ENCODE measurements at places on chromosomes 16 and 17. TPM values are rescaled to one million over a fixed set of nuclear protein-coding genes. Genes with fewer than 3 reads are reported as not detected.

Gene ZNF750
- total RNA-seq: not detected

DNA sequence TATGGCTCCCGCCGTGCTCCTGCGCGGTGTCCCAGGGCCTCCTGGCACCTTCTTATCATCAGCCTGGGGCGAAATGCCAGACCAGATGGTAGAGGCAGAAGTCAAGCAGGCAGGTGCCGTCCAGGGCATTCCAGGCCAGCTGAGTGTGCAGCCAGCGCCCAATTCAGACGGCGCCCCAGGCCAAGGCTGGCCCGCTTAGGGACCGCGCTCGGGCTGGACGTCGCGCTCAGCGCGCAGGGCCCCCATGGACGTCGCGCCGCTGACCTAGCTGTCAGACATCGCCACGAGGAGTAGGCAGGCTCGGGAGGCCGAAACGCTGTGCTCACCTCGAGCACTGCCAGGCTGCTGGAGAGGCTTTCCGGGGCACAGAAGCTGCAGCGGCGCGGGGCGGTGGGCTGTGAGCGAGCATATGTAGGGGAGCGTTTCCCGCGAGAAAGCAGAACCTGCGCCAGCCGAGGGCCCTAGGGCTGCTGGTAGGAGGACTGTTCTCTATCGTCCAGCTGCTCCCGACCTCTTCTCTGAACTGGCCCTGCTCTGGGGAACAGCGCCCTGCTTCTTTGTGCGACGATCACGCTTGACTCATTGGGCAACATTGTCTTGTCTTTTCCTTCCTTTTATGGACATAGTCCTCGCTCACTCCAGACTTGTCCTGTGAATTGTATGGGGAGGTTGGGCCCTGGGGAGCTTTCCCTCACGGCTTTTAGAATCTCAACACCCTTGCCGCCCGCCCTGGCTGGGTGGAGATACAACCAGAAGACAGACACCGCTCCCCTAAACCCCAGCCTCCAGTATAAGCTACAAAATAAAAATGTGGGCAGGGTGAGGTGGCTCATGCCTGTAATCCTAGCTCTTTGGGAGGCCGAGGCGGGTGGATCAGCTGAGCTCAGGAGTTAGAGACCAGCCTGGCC is 8.4 kb upstream of the CA4 start:
- no peak for DNase-seq

DNA sequence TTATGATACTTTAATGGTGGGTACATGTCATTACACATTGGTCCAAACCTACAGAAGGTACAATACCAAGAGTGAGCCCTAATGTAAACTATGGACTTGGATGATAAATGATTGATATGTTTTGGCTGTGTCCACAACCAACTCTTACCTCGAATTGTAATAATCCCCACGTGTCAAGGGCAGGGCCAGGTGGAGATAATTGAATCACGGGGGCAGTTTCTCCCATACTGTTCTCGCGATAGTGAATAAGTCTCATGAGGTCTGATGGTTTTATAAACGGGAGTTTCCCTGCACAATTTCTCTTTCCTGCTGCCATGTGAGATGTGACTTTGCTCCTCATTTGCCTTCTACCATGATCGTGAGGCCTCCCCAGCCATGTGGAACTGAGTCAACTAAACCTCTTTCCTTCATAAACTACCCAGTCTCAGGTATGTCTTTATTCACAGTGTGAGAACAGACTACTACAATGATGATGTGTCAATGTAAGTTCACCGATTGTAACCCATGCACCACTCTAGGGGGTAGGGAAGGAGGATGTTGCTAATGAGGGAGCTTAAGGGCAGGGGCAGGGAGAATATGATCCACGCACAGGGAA is 7.0 kb upstream of the METTL22 start:
- DNase-seq: no peak

GRCh38 chr17:75262112-75262606 is 480 bp downstream of the MRPS7 start:
- no peak for DNase-seq

- DNase-seq: no peak
Measured at GRCh38 chr16:17313793-17314547, 156.8 kb downstream of the XYLT1 start.

GRCh38 chr16:48531011-48531962 is 78.7 kb downstream of the N4BP1 start:
- DNase-seq: no peak

- no peak for DNase-seq
Measured at GRCh38 chr16:82282662-82283061, 112.6 kb upstream of the MPHOSPH6 start.

DNA sequence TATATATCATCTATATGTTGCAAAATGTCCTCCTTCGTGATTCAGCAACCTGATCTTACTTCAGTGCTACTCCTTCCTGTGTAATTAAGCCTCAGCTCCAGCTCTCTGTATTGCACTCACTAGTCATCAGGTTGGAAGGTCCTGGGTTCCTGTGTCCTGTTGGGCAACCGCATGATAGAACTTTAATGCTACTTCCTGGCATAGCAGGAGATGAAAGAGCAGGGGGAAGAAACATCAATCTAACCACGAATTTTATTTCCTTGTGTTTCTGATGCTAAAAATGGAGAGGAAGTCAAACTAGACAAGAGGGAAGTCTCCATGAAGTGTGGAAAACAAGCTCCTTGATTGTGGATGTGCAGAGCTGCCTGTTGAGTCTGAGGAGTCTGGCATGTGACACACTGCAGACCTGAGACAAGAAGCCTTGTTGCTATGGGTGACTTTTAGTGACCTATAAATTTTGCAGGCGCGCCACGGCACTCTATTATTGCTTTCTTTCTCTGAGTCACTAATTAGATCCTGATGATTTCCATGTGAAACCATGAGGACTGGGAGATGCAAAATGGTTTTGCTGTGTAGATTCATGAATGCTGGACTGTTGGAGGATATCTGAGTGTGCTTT is 25.6 kb downstream of the IGSF6 start:
- no peak for DNase-seq

DNA sequence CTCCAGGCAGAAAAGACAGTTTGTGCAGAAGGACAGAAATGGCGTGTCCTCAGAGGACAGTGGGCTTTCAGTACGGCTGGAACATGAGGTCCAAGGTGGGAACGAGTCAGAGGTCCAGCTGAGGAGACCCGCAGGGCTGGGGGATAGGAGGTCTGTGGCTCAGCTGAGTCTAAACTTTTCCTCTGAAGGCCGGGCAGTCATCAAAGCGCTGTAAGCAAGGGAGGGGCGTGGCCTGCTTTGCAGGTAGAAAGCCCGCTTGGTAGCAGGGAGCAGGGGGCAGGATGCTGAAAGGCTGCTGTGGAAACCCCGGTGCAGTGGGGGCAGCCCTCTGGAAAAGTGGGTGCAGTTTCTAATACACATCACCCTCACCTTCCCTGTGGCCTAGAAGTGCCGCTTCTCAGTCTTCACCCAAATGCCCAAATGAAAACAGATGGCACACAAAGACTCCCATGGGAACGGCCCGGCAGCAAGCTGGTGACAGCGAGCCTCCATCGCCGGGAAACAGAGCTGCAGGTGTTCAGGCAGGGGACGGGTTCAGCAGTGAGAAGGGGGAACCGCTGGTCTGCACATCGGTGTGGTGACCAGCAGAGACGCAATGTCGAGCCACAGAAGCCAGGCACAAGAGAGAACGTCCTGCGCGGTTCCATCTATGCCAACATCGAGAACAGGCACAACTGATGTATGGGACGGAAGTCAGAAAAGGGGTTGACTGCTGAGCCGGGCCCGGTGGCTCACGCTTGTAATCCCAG is 12.2 kb upstream of the OSGIN1 start:
- no peak for DNase-seq

GRCh38 chr16:4847774-4848587 is 700 bp downstream of the UBN1 start:
- DNase-seq: peak; percentile 22
